ENCODE measurements at places on chromosomes 16 and 17. TPM values are rescaled to one million over a fixed set of nuclear protein-coding genes. Genes with fewer than 3 reads are reported as not detected.

- no peak for DNase-seq
These were observed 107.1 kb downstream of the VPS53 start for GRCh38 chr17:607361-608147.

DNA sequence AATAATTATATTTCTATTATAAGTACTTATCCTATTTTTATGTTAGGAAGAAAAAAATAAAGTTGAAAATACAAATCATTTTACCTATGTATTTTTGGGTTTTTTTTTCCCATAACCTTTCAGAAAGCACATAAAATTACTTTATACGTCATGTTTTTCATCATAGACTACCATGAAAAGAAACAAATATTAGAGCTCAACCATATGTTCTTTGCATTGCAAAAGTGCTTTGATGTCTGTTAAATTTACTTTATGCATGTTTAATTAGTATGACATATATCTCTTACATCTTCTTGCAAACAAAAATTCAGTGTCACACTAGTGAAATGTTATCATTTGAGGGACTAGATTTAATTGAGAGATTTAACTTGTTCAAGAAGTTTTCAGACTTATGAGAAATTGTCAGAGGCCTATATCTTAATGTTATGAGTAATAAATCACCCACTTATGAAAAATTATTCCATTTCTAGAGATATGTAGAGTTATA is 24.0 kb downstream of the BRIP1 start:
- no peak for DNase-seq

DNA sequence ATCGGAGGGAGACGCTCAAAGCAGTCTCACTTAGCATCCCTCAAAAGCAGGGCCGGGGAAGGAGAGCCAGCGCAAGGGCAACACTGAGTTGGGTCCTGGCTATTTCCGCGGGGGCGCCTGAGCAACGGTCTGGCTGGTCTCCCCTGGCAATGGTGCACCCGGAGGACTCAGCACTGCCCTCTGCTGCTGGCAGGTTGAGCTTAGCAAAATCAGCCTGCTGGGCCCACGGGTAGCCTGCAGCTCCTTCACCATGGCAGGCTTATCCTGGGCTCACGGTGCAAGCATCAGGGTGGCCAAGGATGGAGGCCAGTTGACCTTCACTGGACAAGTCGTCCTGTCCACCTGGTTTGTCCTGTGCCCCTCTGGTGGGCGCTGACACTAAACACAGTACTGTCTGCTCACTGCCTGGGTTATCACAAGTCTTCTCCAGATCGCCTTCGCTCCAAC is 14.4 kb upstream of the ALDH3A1 start:
- peak; percentile 84 for DNase-seq

DNA sequence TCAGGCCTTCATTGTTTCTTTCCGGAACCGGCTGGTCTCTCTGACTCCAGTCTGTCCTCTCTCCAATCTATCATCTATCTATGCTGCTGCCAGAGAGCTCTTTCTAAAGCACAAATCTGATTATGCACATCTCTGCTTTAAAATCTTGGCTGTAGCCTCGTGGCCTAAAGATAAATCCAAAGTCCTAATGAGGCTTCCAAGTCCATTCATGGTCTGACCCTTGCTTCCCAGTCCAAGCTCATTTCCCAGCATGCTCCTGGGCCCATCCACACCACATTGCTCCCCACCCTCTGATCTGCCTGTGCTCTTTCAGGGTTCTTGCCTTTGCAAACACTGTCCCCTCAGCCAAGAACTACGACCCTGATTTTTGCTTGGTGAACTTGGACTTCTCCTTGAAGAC is 21.5 kb upstream of the PHB1 start:
- DNase-seq, result no peak

- DNase-seq, result no peak
These were observed 202.6 kb downstream of the CYLD start for GRCh38 chr16:50944436-50944835.

GRCh38 chr17:77701996-77702395 is 256.5 kb upstream of the TNRC6C start:
- no peak for DNase-seq

GRCh38 chr16:73047221-73047535 is 750 bp downstream of the ZFHX3 start:
- DNase-seq, result no peak

- DNase-seq, result no peak
These were observed 5.0 kb upstream of the DCTPP1 start for GRCh38 chr16:30434852-30435251.

- no peak for DNase-seq
These were observed 7.8 kb downstream of the PIK3R5 start for GRCh38 chr17:8957721-8958120.

SDR42E2 gene
- not detected for total RNA-seq

HSD3B7 gene
- 23.2 TPM for total RNA-seq

EFNB3 gene
- total RNA-seq, result 0.31 TPM
